Caudate nucleus (tissue), 63 donors: ENCODE measurements at places on chromosomes 6 and 20.

DNA sequence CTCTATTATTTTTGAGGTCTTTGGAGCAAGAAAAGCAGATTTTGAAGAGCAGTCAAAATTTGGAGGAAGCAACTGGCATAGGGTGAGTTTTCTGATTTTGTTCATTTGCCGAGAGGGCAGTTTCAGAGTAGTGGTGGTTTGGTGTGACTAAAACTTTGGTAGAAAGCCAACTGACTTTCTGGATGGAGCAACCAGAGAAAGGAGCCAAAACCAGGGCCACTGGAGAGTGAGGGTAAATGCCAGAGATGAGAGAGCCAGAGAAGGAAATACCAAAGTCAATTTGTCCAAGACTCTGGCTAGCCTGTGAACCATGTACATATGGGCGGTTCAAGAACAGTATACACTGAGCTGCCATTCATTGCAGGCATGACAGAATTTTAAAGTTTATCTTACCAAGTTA, 40.5 kb upstream of the ZBTB24 start:
- no peak for DNase-seq

DNA sequence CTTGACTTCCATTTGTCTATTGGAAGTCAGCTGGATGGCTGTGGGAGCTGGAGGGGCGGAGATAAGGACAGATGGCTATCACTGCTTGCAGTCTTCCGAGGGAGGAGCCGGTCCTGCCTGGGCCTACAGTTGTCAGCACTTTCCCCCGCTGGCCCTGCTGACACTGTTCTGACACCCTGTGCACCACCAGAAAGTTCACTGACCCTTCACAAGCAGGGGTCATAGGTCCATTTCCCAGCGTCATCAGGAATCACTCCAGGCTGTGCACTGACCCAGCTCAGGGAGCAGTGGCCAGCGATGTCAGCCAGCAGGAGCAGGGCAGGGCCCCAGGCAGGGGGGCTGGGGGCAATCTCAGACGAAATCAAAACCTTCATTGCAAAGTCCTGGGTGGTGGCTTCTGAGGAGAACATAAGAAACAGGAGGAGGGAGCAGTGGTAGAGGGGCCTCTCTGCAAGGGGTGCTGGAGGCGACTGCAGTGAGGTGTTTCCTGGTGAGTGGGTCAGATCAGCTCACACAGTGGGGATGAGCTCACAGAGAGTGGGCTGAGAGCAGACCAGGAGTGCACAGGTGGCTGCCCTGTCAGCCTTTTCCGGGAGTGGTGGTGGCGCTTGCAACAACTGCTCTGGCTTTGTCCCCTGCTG, 26.5 kb upstream of the PLEKHG1 start:
- no peak for DNase-seq

- no peak for DNase-seq
Observed at GRCh38 chr20:41786158-41786557, 168.0 kb upstream of the CHD6 start.

GRCh38 chr6:138005846-138006245, 101.4 kb downstream of the PERP start:
- DNase-seq: no peak

DNA sequence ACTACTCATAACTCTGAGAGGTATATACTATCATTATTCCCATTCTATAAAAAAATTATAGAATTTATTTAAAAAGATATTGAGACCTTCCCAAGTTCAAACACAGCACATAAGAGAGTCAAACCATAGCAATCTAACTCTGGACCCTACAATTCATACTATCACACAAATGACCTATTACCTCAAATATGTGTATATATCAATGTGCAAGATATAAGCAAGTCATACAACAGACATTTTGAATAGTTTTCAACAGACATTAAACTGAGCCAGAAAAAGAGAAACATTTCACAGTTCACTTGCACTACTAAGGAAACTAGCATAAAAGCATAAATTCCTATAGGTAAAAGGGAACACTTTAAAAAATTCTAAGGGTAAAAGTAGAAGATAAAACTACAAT, 11.7 kb downstream of the PHIP start:
- no peak for DNase-seq

DNA sequence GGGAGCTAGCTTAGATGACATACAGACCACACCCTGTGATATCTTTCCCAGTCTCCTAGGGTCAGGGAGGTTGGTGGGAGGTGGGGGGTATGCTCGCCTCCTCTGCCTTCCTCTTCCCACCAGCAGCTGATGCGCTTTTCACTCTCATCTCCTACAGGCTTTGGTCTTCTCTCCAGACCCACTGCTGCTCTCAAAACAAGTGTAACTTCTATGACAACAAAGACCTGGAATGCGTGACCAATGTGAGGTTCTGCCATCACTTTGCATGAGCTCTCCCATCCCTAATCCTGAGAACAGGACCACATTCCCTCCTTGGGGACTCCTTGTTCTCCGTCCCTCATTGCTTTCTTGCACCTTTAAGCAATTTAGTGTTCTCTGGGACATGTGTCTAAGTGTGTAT, 2.7 kb downstream of the CTSA start:
- no peak for DNase-seq

DNA sequence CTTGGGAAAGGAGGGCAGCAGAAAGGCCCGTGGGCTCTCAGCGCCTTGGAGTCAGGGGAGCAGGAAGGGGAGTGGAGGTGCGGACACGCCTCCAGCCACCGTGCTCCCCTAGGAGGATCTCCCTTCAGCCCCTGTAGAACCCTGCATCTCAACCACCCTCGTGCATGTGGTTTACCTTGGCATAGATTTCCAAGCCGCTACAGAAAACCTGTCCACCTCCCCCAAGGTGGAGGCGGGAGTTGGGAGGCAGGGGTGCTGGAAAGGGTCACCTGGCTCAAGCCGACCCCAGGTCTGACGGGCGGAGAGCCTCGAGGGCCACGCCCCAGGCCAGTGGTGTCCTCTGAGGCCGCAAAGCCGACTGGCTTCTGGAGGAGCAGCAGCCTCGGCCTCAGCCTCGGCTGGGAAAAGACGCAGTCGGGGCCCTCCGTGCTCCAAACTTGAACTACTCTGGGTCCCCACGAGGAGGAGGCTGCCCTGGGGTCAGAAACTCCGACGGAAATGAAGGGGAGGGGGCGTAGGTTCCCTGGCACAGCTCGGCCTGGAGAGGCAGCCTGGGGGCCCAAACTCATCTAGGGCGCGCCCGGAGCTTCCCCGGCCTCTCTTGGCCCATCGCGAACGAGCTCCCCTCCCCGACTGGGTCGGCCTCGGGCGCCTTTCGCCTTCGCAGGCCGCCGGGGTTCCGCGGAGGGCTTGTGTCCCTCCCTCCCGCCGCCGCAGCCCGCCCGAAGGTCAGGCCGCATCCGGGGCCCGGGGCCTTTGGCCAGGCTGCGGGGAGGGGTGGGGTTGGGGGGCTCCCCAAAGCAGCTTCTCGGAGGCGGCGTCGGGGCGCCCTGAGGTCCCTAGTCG, 6.3 kb upstream of the FOXF2 start:
- DNase-seq: no peak

DNA sequence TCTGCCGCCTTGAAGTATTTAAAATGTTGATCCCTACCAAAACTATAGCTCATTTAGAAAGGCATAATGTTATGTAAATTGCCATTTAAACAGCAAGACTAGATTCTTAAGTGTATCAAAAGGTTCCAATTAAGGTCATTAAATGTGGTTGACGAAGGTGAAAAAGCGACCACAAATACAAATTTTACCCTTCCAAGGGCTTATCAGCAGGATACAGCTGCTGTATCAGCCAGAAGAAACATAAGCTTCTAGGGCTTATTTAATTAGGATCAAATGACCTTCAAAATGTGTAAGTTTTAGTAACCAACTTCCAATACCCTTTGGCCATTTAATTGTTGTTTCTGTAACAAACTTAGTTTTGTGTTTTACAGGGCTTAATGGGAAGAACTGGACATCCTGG, 139.9 kb downstream of the COL9A1 start:
- no peak for DNase-seq

DNA sequence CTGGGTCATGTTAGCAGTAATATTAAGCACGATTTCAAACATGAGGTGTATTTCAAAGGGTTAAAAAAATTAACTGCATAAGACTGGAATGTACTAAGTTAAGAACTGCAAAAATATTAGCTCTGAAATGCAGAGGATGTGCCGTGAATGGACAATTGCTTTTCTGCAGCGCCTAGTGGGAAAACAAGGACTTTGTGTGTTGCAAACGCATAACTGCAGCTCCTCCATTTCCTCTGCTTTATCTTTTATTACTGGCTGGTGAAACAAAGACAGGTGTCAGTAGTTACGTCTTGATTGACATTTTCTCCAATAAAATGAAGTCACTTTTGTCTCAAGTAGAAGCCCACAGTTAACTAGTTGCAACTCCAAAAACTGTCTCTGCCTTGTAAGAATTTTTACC, 1.7 kb downstream of the PDE7B start:
- no peak for DNase-seq

DNA sequence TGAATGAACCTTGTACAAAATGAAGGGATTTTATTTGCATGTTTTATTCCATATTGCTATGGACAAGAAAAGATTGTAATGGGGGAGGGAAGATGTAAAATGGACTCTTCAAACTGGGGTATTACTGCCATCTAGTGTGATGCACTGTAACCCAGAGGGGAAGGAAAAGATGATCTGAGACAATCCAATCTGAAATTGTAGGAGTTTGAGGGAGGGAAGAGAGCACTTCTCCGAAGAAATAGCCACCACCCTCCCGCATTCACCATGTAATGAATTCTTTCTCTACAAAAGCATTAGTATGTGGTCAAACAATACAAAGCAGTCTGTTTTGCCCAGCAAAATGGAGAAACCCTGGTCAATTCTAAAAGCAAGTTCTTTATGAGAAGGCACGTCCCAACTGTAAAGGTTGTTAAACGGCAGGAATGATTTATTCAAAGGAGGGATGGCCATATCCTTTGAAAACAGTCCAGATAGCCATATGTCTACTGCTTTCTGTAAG, 679.5 kb upstream of the NRSN1 start:
- no peak for DNase-seq

DNA sequence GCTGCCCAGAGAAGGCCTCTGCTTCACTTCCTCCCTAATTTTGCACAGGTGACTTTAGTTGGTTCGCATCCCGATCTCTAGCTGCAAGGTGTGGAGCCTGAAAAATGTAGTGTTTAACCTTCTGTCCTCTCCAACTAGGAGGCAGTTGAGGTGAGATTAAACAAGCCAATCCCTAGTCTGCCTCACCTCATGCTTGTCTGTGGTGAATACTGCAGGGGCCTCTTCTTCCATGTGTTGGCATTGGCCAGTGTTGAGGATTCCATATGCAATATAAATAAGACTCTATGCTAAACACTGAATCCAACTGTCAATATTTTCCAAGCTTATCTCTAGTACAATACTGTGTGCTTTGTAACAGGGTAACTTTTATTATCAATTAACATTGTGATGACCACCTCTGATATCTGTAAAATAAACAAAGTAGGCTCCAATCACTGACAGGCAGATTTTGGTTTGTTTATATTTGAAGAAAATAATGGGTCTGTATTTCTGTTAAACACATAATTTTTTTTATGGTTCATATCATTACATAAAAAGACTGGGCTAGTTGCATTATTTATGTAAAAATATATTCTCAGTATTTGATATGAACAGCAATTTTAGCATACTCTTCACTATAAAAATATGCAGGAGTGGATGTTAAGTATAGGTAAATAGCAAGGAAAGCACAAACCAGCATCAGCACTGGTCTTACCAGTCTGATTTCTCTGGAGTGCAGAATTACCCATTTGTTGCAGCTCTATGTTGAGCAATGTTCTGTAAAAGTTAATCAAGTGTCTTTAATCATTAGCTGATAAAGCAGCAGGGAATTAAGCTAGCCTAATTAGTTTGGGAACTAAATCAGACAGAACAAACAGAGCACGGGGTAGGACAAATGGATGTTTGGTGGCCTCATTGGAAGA, 74.0 kb downstream of the ANKRD6 start:
- no peak for DNase-seq

DNA sequence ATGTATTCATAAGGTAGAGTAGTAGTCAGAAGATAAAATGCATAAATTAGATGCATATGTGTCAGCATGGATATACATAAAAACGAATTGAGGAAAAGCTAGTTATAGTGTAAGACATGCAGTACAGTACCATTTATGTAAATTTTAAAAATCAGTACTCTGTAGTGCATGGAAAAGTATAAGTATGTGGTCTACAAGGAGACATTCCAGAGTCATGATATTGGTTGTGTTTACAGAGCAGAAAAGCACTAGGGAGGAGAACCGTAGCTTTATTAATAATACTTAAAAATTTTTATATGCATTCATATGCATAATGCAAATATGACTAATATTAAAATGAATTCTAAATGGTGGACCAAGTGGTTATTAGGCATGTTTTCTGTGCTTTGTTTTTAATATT, 220.0 kb downstream of the ZFAND3 start:
- DNase-seq: no peak

- no peak for DNase-seq
Observed at GRCh38 chr6:52394251-52394666, 25.9 kb upstream of the EFHC1 start.

DNA sequence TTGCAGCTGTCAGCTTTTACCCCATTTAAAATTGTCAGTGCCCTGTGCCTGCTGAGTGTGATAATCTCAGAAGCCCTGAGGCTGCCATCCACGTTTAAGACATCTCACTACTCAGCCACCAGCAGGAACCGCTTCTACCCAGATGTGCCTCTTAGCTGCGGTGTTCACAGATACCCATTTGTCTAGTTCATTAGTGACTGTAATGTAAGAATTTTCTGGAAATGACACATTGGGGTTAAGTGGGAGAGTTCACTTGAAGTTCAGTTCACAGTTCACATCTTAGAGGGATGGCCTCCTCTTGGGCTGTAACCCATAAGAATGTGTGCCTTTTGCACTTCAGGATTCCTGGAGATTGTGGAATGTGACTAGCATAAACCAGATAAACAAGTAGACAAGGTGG, 477.7 kb downstream of the BTBD3 start:
- no peak for DNase-seq
